Transverse colon (tissue), 4 donors: ENCODE measurements at places on chromosomes 6 and 20. TPM values are rescaled to one million over a fixed set of nuclear protein-coding genes. Genes with fewer than 3 reads are reported as not detected.
A peak's percentile ranks its signal among the peaks of the same experiment; 100 is the strongest.

DNA sequence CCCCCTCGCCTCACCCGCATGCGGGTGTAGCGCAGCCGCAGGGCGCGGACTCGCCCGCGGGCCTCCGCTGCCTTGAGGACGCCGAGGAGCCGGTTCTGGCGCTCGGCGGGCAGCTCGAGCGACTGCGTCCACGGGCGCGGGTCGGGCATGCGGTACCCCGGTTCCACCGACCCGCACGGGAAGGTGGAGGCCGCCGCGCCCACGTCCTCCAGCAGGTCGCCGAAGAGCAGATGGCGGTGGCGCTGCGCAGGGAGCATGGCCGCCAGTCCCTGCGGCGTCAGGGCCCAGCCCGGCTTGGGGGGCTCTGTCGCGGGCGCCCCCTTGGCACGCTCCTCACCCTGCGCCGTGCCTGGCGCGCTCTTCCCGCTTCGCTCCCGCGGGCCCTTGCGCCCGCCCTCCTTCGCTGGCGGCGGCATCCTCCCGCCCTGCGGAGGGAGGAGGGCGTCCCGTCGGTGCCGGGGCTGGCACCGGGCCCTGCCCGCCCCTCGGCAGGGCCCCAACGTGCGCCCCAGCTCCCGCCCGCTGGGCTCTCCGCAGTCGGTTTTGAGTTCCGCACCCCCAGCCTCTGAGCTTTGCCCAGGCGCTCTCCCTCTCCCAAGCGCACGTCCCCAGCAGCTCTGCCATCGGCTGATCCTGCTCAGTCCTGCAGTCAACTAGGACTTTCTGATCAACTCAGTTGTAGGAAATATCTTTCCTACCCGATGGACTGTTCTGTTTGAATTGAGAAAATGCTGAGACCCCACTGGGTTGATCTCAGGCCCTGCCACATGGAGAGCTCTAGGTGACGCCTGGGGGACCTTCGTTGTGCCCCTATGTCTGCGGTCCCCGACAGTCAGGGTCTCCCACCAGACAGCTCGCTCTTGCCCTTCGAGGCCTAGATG, at the start of gene LKAAEAR1:
Gene LKAAEAR1 (minus strand): TSS at position 595 of the 881 bp plus-strand sequence. CDS start 179 bp downstream, at position 416.
- peaks cover 65% of the 10 kb centered on the region for H3K27me3 ChIP-seq
- peak within 1 kb of the TSS; percentile 16 for H3K4me3 ChIP-seq
- no peaks in the 10 kb centered on the region for H3K36me3 ChIP-seq
- no peak for DNase-seq

- H3K4me1 ChIP-seq, result no peaks in the 10 kb centered on the region
- no peaks in the 10 kb centered on the region for H3K27me3 ChIP-seq
- H3K4me3 ChIP-seq, result no peak overlapping the region
- no peak for DNase-seq
Measured at GRCh38 chr20:53154540-53154939, 182.4 kb downstream of the TSHZ2 start.

- no peak for DNase-seq
- no peak overlapping the region for H3K4me3 ChIP-seq
- no peaks in the 10 kb centered on the region for H3K27me3 ChIP-seq
- H3K4me1 ChIP-seq, result no peaks in the 10 kb centered on the region
- no peaks in the 10 kb centered on the region for H3K36me3 ChIP-seq
Measured at GRCh38 chr6:13253272-13253671, 75.1 kb downstream of the TBC1D7 start.

- H3K27ac ChIP-seq, result no peak overlapping the region
- H3K4me3 ChIP-seq, result no peak overlapping the region
- H3K4me1 ChIP-seq, result no peaks in the 10 kb centered on the region
- no peak for DNase-seq
Measured at GRCh38 chr6:130771741-130772140, 55.5 kb upstream of the SMLR1 start.

DNA sequence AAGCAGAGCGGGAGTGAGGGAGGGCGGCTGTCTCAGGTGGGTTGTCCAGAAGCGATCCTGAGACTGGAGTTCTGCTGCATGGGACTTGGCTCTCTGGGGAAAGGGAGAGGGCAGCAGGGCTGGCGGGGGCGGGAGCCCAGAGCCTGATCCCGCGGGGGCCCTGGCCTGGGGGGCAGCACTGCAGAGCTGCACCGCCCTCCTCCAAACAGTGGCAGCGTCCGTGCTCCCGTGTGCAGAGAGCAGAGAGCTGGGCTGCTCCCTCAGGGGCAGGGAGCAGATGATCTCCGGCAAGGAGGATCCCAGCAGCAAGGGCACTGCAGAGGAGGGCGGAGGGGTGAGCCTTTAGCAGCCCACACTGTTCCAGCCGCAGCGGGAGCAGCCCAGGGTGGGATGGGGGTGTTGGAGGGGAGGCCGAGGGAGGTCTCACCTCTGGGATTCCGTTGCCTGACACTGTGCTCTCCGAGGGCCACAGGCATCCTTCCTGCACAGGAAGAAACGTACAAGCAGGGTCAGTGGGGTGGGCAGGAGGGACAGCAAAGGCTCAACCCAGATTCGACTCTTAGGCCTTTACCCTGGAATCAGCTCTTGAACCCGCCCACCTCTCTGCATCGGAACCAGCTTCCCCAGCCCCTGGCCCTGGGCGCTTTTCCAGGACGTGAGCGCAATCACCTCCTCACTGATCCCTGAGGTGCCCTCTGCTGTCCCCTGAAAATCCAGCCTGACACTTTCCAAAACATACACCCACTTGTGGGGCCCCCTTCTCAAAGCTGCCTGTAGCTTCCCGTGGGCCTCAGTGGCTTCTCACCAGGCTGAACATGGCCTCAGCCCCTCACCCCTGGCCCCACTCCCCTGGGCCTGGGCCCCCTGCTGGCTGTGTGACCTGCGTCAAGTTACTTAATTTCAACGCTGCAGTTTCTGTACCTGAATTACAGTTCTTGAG, 32.6 kb upstream of the ZBP1 start:
- peaks cover 6% of the 10 kb centered on the region for H3K4me1 ChIP-seq
- no peaks in the 10 kb centered on the region for H3K27me3 ChIP-seq
- H3K27ac ChIP-seq, result no peak overlapping the region
- H3K36me3 ChIP-seq, result no peaks in the 10 kb centered on the region

TXLNB gene
- total RNA-seq, result 0.27 TPM

DNA sequence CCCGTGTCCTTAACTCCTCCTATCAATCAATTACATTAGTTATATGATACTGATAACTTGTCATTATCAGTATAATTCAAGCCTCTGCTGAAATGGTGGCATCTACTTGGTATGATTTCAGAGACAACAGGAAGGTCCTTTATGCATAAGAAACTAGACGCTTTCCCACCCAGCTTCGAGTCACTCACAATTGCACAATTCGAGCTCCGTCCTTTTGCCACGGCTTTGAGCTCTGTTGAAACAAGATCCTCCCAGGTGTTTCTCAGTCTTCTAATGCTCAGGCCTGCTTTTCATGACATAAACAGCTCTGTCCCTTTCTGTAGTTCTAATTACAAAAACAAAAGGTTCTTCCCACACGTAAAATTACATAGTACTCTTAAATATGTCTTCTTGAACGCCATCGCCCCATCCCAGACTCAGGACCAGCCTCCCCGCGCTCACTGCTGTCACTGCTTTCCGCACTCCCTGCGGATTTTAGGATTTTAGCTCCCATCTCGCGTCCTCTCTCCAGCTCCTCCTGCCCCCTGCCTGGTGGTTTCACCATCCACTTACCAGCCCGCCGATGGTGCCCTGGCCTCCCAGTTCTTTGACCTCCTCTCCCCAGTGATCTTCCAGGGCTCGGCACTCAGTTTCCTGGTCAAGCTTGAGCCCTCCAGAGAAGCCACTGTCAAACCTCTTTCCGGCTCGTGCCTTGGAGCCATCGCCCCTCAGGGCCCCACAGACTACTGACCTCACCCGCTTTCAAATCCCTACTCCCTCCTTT, 23.2 kb upstream of the PNPLA1 start:
- no peak for DNase-seq
- no peaks in the 10 kb centered on the region for H3K4me1 ChIP-seq
- H3K27ac ChIP-seq, result no peak overlapping the region
- H3K4me3 ChIP-seq, result no peak overlapping the region

DNA sequence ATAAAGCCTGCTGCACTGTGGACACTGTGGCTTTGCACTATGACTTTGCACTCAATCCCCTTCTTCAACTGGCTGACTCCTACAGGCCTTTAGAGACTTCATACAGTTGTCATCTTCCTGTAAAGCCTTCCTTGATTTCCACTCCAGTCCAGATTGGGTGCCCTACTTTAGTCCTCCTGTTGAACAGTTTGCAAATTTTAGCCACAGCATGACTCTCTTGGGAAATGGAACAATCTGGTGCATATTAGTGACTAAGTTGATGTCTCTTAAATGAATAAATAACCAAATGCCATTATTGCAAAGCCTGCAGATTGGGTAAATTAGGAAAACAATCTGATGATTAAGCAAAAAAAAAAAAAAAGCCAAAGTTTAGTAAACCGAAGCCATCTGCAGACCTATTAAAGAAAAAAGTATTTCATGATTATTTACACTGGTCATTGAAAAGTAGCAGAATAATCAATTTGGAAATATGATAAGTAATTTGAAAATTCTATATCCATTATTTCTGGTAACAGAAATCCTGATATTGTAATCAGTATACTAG, 12.6 kb downstream of the PLCB4 start:
- H3K4me3 ChIP-seq, result no peak overlapping the region
- H3K27ac ChIP-seq, result no peak overlapping the region
- no peaks in the 10 kb centered on the region for H3K4me1 ChIP-seq

DNA sequence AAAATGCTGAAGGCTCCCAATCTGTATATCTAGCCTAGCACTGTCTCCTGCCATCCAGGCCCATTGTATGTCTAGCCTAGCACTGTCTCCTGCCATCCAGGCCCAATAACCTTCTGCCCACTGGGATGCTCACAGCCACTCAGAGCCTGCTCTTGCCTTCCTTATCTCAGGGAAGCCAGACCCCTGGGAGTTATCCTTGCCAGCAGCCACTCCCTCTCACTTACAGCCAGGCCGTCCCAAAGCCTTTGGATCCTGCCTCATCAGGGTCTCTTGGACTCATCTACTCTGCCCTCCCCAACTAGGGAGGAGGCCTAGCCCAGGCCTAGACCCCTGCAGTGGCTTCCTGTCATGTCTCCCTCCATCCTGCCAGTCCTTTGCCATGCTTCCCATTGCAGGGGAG, 37.3 kb downstream of the KIF3B start:
- H3K4me3 ChIP-seq, result no peak overlapping the region
- DNase-seq, result no peak
